Spinal cord (tissue), 10 donors: ENCODE measurements at places on chromosomes 13 and 19. TPM values are rescaled to one million over a fixed set of nuclear protein-coding genes. Genes with fewer than 3 reads are reported as not detected.
A peak's percentile ranks its signal among the peaks of the same experiment; 100 is the strongest.

SERTM1 gene
- 14.3 TPM for total RNA-seq

CEBPA gene
- total RNA-seq, result 5.1 TPM

LILRA1 gene
- 0.83 TPM for total RNA-seq

ZNF541 gene
- total RNA-seq, result 0.22 TPM

FLT1 gene
- total RNA-seq, result 29.3 TPM

DIAPH3 gene
- total RNA-seq, result 7.5 TPM

GRIK5 gene
- 21.6 TPM for total RNA-seq

HCN2 gene
- 35.7 TPM for total RNA-seq

FIZ1 gene
- 7.5 TPM for total RNA-seq

CEACAM4 gene
- 1.1 TPM for total RNA-seq

DNA sequence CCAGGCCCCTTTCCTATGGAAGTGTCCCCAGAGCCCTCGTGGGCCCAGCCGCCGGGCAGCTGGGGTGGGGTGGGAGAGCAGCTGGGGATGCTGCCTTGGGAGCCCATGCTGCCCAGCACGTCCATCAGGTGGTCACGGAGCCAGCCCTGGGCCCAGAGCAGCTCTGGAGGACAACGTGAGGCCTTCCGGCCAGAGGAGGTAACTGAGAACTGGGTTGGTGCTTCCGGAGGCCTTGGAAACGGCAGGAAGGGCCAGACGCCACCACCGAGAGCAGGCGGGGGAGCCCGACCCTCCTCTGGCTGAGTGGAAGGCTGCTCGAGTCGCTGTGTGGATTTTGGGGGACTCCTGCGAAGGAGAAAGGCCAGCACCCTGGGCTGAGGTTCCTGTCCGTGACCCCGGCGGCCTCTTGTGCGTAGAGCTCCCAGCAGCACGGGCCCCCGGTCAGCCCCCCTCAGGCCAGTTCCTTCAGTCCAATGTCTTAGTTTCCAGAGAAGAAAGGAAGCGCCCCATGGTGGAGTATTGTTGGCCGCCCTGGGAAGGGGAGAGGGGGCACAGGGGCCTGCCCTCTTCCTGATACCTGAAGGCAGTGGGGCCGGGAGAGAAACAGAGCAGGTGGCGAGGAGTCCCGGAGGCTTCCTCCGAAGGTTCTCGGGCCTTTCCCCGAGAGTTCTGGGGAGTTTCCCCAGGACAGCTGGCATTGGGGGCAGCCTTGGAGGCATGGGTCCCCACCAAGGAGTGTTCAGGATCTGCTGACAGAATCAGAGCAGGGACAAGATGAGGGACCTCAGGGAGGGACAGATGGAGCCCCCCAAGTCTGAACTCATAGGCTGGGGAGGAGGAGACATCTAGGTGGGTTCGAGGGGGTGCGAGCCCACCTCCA, 68.8 kb downstream of the MLLT1 start:
- no peak for DNase-seq

GRCh38 chr13:53098455-53098854, 69.8 kb downstream of the OLFM4 start:
- no peak for DNase-seq

- DNase-seq, result no peak
These were observed 176.9 kb downstream of the SHISA2 start for GRCh38 chr13:25874907-25875306.

- DNase-seq, result no peak
These were observed 48.8 kb upstream of the TPM4 start for GRCh38 chr19:16027528-16027927.

DNA sequence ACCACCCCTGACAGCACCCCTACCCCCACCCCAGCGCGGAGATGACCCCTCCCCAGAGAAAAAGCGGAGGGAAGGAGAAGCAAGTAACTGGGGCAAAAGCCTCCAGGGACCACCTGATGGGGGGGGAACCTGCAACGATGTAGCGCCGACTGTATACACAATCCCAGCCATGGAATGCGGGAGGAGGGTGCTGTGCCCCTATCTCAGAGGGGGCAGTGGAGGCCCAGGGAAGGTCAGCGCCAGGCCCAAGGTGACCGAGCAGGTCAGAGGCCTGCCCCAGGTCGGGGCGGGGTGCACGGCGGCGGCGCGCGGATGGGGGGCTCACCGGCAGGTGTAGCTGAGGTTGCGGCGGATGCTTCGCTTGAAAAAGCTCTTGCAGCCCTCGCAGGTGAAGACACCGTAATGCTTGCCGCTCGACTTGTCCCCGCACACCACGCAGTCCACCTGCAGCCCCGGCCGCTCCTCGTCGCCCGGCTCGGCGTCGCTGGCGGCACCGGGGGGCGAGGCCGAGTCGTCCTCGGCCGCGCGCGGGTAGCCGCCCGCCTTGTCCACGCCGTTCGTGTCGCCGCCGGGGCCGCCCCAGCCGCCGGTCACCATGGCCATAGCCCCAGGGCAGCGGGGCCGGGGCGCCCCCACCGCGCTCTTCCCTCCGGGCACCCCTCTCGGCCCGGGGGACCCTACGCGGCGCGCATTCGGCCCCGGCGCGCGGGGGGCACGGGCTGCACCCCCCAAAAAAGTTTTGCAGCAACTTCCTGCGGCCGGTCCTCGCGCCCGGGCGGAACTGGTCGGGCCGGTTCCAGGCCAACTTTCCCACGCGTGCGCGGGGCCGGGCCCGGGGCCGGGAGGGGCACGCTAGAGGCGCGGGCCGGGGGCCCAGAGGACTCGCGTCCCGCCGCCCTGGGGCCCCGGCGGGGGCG, 843 bp downstream of the NR2F6 start:
- DNase-seq, result no peak

DNA sequence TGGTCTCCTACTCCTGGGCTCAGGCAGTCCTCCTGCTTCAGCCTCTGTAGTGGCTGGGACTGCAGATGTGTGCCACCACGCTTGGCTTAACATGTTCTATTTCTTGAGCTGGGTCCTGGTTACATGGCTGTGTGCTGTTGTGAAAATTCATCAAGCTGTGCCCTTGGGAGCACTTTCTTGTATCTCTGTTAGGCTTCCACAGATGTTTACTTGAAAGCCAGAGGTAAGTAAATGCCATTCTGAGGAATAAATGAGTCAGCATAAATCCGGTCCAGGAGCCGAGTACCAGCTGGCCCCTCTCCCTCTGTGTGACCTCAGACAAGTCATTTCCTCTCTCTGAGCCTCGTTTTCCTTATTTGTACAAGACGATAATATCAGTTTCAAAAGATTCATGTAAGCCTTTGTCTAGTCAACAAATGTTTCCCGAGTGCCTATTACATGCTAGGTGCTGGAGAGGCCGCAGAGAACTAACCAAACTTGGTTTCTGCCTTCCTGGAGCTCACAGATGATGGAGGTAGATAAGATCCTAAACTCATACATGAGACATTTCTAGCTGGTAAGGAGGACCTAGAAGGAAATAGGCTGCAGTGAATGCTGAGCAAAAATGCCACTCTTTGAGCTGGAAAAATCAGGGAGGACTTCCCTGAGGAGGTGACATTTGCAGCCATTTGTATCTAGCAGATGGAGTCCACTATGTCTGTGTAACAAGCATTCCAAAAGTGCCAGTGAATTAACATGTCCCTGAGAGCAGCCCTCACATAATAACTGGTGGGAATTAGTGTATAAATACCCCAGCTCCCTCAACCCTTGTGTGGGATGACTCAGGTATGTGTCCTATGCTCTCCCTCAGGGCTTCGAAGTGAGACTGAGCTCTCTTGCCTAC, 2.7 kb upstream of the RASAL3 start:
- no peak for DNase-seq

- no peak for DNase-seq
These were observed 225.8 kb downstream of the GGACT start for GRCh38 chr13:100362781-100363180.

GRCh38 chr13:50401049-50401505, 385.8 kb downstream of the KCNRG start:
- DNase-seq, result peak; percentile 72

GRCh38 chr13:43377149-43377548, 353.8 kb downstream of the DNAJC15 start:
- DNase-seq, result no peak

- DNase-seq, result peak; percentile 66
These were observed 61.2 kb upstream of the WDFY2 start for GRCh38 chr13:51523082-51523518.

DNA sequence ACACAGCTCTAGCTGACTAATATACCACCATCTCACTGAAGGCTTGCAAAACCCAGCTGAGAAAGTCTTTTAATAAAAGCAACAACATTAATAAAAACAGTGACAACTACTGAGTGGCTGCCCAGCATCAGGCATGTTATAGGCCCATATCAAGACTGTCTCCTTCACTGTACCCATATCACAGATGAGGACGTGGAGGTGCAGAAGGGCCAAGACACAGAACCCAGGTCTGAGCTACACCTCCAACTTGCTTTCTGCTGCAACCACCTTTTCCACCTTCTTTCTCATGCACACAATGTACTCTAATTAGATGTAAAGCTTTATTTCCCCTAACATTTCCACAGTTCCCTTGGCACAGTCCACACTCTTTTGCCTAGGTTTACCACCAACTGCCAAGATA, 10.7 kb upstream of the MED26 start:
- DNase-seq, result no peak

- DNase-seq, result no peak
These were observed 2124.4 kb upstream of the PCDH20 start for GRCh38 chr13:63540061-63540460.

DNA sequence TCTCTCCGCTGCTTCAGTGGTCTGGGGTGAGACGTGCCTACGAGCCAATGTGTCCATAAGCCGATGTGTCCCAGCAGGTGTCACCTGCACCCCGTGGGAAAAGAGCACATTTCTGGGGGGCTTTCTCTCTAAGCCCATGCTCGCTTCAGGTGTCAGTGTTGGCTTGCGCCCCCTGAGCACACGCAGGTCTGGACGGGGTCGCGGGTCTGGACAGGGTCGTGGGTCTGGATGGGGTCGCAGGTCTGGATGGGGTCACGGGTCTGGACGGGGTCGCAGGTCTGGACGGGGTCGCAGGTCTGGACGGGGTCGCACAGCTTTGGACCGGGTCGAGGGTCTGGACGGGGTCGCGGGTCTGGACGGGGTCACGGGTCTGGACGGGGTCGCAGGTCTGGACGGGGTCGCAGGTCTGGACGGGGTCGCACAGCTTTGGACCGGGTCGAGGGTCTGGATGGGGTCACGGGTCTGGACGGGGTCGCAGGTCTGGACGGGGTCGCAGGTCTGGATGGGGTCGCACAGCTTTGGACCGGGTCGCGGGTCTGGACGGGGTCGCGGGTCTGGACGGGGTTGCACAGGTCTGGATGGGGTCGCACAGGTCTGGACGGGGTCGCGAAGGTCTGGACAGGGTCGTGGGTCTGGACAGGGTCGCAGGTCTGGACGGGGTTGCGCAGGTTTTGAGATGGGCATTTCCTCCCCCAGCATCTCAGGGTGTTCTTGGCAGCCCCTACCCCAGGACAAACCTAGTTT, 24.5 kb upstream of the TFDP1 start:
- DNase-seq, result no peak
